ENCODE measurements at places on chromosomes 1 and 21. TPM values are rescaled to one million over a fixed set of nuclear protein-coding genes. Genes with fewer than 3 reads are reported as not detected.

- no peak for DNase-seq
Observed at GRCh38 chr1:76909311-76909710, 42.0 kb downstream of the ST6GALNAC5 start.

Gene GPN2
- 25.8 TPM for polyA plus RNA-seq

Gene LCE1F
- not detected for polyA plus RNA-seq

DNA sequence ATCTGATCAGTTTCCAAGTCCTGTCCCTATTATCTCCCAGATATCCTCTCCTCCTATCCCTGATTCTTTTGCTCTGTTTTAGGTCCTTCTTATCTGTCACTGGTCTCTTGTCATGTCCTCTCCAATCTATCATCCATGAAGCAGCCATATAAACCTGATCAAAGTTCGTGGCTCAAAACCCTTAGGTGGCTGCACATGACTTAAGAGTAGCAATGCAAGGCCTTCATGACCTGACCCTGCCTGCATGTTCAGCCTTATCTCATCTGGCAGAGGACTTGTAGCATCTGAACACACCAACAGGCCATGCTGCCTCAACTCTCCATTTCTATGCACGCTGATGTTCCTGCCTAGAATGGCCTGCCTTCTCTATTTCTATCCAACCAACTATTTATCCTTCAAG is 65.2 kb downstream of the NOS1AP start:
- DNase-seq, result no peak

DNA sequence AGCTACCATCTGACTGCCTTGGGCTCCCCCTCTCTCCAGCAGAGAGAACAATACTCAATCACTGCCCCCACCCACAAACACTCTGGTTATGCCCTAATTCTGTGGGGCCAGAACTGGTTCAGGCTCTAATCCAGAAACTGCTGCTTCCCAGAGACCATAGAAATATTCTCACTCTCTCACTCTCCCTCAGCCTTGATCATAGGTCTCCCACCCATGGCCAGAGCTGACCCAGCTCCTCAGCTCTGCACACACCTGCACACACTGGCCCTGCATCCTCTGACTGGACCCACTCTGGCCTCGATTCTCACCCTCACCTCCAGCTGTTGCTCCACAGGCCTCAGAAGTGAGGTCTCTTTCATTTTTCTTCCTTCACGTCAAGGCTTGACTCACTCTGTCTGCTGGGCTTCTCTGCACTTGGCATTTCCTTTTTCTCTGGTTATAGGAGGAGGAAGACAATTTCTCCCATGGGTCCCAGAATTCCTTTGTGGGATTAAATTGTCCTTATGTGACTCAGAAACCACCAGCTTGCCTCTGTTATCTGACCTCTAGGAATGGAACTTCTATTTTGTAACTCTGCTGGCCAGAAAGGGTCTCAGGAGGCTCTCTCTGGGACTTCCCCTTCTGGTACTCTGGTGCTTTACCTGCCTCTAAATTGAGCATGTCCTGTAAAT is 15.6 kb upstream of the ZMYM6 start:
- DNase-seq, result no peak

Gene SLC6A9
- 26.0 TPM for polyA plus RNA-seq

Gene USP21
- polyA plus RNA-seq, result 46.7 TPM

Gene FCER1G
- polyA plus RNA-seq, result 38.4 TPM

GRCh38 chr1:17795836-17796645 is 40.9 kb downstream of the ACTL8 start:
- DNase-seq, result no peak

GRCh38 chr1:149936170-149936991 is at the start of gene MTMR11:
TSS of gene MTMR11 (minus strand) at chr1:149936879. CDS start at chr1:149936647, 232 bp downstream.
- peak; percentile 33 for DNase-seq

GRCh38 chr1:241077386-241078147 is 279.4 kb downstream of the RGS7 start:
- DNase-seq, result no peak

Gene ASPM
- 3.2 TPM for polyA plus RNA-seq

DNA sequence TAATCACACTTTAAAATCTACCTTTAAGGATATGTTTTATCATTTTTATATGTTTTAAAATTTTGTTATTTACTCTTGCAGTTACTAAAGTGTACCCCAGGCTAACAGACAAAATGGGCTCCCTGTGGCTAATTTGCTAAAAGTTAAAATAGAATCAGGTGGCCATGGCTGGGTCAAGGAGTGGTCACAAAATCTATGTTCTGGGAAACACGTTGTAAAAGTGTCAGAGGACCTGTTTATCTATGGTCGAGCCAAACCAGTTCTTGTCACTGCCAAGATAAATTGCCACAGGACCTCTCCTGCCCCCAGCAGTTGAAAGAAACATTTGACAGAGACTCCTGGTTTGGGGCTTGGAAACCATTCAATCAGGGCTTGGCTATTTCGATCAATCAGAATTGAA is 21.2 kb upstream of the TTLL7 start:
- no peak for DNase-seq

DNA sequence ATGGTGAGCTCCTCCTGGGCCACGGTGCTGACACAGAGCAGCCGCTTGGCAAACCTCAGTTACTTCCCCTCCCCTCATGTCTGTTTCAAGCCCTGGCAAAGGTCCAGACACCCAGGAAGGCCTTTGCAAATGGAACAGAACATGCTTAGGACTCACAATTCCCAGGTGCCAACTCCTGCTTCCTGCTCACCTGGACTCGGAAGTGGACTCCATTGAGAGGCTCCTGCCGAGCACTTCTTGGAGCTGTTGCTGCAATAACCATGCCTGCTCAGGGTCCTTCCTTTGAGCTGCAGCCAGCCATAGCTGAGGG is 10.7 kb downstream of the DCST2 start:
- DNase-seq, result no peak

Gene PPM1J
- polyA plus RNA-seq, result 1.6 TPM

Gene KRTAP21-2
- polyA plus RNA-seq, result not detected

DNA sequence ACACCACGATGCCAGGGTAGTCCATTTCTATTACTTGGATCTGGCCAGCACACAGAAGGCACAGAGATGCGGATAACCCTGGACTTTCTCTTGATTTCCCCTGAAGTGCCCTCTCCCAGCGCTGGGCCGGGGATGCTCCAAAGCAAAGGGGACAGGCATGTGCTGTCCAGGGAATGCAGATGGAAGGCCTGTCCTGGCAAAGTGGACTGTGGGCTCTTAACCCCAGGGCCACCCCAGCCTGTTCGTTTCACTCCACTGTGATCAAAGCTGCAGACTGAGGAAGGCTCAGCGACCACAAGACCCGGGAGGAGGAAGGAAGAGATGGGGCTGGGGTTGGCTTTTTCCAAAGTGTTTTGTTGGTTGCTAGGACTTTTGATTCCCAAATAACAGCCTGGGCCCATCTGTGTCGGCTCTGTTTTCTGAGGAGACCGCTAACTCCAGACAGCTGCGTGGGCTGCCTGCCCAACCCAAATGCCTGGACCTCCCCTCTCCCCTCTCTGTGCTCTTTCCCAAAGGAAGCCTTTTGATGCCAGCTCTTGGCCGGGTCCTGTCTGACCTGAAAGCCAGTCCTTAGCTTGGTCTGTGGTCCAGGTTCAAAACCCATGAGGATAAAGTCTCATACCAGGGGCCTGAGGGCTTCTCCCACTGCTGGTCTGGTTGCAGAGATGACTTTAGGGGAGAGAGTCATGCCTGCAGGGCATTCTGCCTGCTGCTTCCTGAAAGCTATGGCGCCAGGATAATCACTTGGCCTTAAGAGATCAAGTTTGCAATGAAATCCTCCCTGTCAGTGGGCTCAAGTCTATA is 119.6 kb upstream of the CD34 start:
- peak; percentile 51 for DNase-seq

- no peak for DNase-seq
Observed at GRCh38 chr1:229696385-229696784, 70.3 kb downstream of the URB2 start.

Gene TDRD10
- polyA plus RNA-seq, result 0.27 TPM

DNA sequence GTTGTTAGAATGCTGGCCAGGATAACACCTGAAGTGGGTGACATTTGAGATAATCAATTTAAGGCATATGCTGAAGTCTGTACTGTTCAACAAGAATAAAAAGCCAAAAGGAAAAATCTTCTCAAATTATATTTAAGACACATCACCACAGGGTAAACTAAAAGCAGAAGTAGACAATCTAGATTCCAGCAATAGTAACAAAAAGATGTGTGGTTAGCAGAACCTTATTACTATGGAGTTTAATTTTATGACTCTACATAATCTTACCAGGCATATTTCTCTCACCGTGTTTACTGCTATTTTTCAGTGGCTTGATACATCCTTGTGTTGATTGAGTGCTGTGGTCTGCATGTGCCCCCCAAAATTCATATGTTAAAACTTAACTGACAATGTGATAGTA is 300.4 kb upstream of the ZP4 start:
- no peak for DNase-seq

Gene ZBTB8B
- 2.3 TPM for polyA plus RNA-seq

Gene SPRR2G
- polyA plus RNA-seq, result not detected

DNA sequence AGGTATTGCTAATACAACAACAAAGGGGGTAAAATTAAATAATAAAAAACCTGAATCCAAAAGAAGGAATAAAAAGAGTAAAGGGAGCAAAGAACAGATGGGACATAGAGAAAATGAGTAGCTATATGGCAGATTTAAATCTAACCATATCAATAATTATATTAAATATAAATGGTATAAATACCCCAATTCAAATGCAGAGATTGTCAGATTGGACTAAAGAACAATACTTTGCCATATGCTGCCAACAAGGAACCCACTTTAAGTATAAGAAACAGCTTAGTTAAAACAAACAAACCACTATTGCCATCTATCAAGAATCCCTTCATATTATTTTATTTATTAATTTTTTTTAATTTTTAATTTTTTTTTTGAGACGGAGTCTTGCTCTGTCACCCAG is 86.8 kb downstream of the MT1HL1 start:
- DNase-seq, result no peak

DNA sequence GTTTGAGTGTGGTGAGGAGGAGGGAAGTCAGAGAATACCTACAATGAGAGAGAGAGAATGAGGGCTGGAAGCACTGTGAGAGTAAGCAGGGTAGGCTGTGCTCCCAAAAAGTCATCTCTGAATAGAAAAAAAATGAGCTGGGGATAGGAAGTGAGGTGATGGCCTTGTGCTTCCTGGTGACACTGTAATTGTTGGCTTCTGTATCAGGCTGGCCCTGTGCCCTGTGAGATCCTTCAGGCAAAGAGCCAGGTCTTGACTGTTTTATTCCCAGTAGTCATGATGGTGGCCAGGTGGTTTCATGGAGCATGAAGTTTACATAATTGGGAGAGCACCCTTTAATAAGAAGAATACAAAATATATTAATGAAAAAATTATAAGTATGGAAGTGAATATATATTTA is 20.4 kb upstream of the SPATA6 start:
- DNase-seq, result no peak

GRCh38 chr1:44068442-44068921 is 37.2 kb upstream of the SLC6A9 start:
- DNase-seq, result no peak

Gene HSD3B1
- not detected for polyA plus RNA-seq

Gene RNF186
- polyA plus RNA-seq, result 0.98 TPM

DNA sequence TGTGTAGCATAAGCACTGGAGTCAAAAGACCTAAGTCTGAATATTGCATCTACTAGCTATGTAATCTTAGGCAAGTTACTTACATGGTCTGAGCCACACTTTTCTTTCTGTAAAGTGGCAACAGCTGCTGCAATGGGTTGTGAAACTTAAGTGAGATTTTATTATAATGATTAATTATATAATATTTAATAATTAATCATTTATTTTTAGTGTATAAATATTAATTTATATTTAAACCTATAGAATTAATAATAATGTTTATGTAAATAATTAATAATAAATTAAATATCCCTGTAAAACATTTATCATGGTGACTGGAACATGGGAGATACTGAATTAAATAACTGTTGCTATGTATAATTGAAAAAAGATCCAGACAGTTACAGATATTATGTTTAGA is 180.3 kb downstream of the LRRC40 start:
- no peak for DNase-seq

DNA sequence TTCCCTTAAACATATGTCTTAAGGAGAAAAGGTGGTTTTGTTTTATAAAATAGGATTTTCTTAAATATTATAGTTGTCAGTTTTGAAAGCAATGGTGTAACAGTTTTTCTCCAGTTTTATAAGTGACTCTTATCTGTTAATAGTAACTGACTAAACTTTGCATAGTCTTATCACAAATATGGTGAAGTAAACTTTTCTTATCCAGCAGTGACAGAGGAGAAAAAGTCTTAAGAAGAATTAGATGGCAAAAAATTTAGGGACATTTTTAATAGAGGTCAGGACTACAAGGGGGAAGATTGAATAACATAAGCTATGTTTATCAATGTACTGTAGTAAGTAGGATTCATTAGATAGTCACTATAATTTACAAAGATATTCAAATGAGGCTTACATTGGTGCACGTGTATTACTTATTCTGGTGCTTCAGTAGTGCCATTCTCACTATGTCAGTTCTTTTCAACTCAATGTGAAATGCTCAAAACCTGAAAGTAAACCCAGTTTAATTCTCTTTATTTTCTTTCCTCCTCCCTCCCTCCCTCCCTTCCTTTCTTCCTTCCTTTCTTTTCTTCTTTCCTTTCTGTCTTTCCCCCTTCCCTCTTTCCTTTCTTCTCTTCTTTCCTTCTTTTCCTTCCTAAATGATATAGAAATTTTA is 26.1 kb downstream of the F3 start:
- DNase-seq, result no peak
